Coronary artery (tissue), 2 donors: ENCODE measurements at places on chromosomes 5 and 9.

DNA sequence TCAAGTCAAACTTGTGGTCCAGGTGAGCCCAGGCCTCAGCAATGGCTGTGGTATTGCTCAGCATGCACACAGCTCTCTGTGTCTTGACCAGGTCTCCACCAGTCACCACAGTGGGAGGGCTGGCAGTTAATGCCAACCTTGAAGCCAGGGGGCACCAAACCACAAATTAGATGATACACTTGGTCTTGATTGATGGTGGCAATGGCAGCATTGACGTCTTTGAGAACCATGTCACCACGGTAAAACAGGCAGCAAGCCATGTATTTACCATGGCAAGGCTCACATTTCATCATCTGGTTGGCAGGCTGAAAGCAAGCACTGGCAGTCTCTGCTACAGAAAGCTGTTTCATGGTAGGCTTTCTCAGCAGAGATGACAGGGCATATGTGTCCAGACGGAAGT, 40.0 kb downstream of the NIM1K start:
- no peak for DNase-seq

DNA sequence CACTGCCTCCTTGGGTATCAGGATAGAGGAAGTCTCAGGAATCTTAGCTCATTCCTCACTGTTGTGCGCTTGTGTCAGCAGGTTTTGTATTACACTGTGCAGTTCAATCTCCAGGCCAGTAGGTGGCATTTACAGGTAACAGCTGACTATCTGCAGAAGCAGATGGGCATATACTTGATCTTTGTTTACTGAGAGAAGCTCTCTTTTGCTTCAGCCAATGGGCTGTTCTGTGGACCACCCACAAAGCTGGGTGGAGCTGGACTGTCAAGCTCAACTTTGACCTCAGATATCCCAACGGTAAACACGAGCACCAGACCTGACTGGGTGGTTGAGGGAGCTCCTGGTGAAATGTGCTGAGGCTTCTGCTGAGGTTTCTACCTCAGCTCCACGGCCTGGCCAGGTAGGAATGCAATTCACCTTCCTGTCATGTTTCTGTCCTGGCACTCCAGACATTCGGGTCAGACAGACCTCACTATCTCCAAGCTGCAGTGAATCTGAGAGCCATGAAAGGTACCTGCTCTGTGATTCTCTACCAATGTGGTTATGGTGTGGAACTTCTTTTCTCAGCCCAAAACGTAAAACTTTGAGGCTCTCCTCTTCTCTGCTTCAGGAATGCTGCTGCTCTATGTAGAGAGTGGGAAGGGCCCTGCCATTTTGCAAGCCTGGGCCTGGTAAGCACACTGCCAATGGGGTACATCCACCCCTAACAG, 167.9 kb upstream of the ACTBL2 start:
- DNase-seq = no peak

DNA sequence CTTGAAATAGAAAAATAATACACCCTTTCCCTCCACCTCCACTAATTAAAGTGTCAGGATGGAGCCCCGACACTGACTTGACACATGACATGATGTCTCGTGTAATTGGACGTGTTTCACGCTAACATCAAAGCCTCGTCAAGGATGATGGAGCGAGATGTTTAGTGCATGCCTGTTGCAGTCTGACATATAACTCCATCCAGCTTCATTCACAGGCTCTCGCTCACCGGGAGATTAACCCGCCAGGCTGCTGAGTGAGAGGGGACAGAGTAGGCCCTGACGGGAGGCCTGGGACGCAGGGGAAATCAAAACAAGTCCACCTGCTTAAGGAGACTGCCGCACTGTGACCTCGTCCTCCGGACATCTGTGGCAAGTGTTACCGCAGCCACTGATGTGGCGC, 263.5 kb downstream of the SLIT3 start:
- DNase-seq = no peak

- no peak for DNase-seq
Measured at GRCh38 chr9:105148328-105149006, 96.0 kb upstream of the SLC44A1 start.

DNA sequence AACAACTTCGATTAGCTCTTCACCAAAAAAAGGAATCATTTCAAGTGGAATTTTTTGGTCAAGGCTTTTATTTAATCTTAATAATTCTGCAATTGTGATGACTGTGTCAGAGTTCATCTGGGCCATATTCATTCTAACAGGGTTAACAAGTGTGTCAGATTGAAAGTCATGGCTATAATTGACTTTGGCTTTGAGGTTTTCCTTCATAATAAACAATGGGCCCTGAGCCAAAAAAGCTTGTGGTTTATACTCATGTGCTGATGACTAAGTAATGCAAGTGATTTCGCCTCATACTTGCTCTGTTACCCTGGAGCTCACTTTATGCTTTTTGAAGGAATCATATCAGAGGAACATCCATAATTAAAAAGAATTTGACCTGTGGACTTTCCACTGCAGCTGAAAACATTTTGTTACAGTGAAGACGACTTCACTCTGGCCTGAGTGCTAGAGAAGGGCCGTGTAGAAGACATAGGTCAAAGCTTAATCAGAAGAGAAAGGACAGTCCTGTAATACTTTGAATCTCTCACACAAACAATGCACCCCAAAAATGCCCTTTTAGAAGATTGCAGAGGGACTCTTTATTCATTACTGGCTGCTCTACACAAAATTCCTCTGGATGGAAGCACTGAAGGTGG, 101.7 kb downstream of the GDNF start:
- no peak for DNase-seq

GRCh38 chr5:14400085-14400484, 181.5 kb upstream of the OTULINL start:
- DNase-seq = no peak

DNA sequence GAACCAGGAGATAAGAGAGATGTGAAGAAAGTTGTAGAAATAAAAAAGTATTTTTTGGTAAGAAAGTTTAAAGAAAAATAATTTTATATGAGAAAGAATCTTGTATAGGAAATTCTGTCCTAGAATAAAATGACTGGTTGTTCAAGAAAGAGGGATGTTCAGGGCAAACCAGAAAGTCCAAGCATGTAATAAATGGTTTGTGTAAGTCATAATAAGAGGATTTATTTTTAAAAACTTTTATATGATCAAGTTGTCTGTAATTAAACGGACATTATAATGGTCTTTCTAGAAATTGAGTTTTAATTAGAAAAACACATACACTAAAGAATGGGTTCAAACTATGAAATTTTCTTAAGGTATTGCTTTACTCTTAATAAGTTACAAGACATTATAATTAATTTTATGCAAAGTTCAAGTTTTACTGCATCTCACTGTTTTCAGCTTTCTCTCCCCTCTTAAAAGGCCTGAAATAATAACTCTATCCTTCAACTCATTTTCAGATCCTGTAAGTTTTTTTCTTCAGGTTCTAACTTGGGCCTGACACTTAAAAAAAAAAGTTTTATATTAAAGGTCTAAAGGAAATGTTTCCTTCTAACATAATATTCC, 56.1 kb upstream of the ZNF300 start:
- no peak for DNase-seq

DNA sequence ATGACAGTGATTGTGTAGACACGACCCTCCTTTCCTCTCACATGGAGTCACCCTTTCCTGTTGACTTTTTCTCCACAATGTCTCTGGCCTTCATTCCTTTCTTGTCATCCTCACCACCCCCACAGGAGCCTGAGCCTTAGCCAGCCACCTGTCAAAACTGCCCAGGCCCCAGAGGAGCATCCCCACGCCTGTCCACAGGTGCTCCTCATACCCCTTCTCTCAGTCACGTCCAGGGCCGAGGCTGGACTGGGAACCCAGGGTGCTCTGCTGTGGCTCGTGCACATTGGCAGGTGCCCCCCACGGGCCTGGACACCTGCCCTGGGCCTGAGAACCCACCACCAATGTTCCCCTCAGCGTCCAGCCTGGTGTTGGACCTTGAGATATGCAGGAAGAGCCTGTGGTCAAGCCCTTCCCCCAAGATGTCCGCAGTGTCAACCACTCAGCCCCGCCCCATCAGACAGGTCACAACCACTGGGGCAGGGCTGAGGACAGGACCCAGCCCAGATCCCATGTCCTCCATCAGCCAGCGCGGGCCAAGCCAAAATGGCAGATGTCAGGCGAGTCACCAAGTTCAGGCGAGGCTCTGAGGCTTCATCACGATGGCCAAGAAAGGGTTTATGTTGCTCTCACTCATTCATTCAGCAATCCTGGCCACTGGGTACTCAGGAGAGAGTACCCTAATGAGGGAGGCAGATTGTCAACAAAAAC, 65.8 kb upstream of the STXBP1 start:
- DNase-seq = no peak

DNA sequence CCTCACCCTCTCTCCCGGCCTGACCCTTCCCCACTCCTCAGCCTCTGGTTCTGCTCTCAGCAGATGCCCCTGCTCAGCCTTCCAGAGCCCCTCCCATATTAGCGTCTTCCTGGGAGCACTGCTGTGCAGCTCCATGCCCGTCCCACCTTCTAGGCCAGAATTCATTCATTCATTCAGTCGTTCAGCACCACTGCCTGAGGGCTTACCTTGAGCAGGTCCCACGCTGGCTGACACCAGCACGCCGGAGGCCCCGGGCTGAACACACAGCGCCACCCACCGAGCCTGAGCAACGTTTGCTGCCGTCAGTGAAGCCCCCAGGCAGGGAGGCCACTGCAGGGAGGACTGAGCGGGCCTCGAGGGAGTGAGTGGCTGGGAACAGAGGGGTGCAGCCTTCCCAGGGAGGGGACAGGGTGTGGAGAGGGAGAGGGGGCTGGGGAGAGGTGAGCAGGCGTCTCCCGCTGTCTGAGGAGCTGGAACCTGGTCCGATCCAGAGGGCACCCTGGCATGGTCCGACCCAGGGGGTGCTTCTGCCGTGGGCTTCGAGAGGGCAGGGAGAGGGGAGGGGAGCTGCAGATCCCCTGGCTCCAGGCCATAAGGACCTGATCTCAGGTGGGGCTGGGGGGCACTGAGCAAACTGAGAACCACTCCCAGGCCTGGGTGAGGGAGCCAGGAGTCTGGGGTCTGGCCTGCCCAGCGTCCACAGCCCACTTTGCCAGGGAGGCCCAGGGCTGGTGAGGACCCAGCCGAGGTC, 98.8 kb upstream of the RAPGEF1 start:
- DNase-seq = no peak

DNA sequence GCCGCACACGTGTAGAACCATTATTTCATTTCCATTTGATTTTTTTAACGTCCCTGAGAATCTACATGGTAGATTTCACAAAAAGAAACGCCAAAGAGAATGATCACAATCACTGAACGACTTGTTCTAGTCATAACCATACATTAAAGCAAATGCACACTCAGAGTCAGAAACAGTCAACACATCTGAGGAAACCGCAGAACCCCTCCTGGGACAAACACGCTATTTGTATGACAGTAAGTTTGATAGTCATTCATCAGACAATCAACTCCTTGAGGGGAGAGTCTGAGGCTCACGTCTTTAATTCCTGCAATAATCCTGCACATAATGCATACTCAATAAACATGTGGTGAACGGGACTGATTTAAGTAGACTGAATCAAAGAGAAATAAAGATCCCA, 129.2 kb downstream of the MED27 start:
- no peak for DNase-seq

- DNase-seq = peak; percentile 74
Measured at GRCh38 chr9:93129286-93129685, 4.8 kb downstream of the NINJ1 start.

GRCh38 chr9:134989206-134990065, 71.7 kb upstream of the FCN1 start:
- no peak for DNase-seq

DNA sequence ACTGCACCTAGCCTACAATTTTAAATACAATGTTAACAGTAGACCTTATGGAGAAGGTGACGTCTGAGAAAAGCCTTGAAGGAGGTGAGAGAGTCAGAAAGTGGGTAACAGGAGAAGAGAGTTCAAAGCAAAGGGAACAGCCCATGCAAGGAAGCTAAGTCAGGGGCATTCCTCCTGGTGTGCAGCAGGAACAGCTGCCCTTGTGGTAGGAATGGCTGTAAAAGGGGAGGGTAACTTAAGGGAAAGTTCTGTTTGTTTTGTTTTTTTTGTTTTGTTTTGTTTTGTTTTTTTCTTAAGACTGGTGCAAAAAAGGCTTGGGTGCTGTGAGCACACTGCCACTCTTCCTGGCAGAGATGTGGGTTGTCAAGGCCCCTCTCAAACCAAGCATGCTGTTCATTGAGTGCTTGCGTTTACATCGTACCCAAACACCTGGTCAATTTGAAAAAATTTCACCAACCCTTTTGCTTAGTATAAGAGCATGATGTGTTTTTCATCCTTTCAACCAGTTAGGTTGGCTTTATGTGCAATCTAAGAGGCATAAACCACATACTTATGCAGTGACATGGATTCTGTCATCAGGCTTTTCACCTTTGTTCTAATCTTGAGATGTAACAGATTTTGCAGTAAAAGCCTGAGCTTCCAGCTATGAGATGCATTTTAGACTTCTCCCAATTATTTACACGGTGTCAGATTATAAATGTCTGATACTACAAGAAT, 279.7 kb downstream of the GLIS3 start:
- DNase-seq = no peak

- no peak for DNase-seq
Measured at GRCh38 chr5:45038366-45038987, 229.7 kb downstream of the MRPS30 start.

- DNase-seq = no peak
Measured at GRCh38 chr9:23563517-23563916, 262.5 kb downstream of the ELAVL2 start.

DNA sequence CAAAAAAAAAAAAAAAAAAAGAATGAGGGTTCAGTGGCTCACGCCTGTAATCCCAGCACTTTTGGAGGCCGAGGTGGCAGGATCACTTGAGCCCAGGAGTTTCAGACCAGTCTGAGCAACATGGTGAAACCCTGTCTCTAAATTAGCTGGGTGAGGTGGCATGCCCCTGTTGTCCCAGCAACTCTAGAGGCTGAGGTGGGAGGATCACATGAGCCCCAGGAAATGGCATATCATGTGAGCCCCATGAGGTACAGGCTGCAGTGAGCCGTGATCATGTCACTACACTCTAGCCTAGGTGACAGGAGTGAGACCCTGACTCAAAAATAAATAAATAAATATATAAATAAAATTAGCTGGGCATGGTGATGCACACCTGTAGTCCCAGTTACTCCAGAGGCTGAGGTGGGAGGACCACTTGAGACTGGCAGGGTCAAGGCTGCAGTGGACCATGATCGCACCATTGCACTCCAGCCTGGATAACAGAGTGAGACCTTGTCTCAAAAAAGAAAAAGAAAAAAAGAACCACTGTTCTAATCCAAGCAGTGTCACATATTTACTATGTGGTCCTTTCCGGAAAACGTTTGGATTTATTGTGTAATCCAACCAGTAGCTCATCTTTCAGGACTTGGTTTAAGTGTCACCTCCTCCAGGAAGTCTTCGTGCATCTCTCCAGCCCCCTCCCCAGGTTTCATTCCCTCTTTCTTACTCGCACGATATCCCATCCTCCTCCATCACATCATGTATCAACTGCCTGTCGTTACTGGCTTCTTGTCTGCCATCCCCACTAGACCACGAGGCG, 12.3 kb upstream of the SPOUT1 start:
- no peak for DNase-seq

- DNase-seq = no peak
Measured at GRCh38 chr9:127074561-127075548, 47.6 kb downstream of the ANGPTL2 start.

- DNase-seq = no peak
Measured at GRCh38 chr5:87311405-87312279, 44.0 kb downstream of the RASA1 start.
